Cortex of kidney (tissue), 1 donor: ENCODE measurements at places on chromosomes 7 and 10.

GRCh38 chr10:100930368-100930767 lies 17.6 kb downstream of the SLF2 start:
- no peak for DNase-seq

DNA sequence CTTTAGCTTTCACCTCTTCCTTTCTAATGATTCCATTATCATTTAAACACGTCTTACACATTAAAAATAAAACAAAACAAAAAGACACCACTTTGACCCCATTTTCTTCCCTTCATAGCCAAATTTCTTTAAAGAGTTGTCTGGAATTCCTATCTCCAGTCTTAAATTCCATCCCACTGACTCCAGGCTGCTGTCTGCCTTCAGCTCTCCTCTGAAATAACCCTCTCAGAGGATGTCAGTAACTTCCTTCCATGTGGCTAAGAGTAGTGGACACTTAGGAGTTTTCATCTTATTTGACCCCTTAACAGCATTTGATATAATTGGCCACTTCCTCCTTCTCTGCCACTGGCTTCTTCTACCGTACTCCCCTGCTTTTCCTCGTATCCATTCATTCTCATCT lies 69.6 kb upstream of the MKX start:
- DNase-seq, result no peak

DNA sequence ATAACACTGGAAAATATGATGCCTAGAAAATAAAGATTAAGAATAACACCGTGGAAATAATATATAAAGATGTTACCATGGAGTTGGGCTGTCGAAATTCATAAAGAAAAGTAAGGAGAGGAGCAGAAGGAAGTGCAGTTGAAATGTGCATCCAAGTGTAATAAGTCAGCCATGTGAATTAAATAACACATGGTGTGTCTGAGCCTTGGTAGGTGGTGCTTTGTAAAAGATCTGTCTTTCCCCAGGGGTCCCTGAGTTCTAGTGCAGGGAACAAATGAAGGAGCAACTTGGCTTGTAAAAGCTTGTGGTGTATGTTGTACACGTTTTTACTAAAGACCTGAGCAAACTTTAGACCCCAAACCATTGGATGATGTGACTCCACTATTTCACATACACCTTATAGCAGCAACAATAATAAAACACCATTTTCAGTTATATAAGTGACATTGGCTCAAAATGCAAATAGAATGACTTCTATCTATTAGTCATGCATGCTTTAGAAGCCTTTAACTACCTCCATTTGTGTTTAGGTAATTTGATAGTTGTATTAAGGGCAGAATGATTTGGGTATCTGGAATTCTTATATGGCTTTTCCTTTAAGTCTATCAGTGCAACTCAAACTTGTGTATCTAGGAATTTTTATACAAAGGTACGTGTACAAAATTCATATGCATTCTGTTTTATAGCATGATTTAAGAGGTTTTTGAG lies 11.3 kb downstream of the STARD3NL start:
- no peak for DNase-seq

DNA sequence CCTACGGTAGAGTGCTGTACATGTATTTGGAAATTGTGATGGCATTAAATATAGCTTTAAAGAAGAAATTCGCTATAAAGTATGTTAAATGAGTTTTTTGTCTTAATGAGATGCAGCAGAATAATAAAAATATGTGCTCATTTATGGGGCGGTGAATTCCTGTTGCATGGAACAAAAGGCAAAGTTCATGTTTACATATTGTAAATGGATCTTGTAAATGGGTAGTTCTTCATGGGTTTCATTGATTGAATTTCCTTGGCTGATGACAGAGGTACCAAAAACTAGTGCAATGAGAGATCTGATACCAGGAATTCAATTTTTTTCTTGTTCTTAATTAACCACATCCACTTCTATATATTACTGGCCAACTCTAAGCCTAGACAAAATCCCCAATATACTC lies 284.2 kb downstream of the SUGCT start:
- DNase-seq, result no peak

DNA sequence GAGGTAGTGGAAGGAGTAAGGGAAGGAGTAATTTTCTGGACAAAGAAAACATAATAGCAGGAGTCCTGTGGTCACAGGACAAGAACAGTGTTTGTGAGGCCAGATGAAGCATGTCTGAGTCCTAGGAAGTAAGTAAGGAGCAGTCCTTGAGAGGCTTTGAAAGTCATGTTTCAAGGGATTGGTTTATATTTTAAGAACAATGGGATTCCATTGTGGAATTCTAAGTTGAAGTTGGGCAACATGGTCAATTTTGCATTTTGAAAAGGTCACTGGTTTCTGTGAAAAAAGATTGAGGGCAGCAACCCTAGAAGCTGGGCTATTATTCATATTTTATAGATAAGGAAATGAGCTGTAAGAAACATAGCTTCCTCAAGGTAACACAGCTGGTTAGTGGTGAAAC lies 10.8 kb upstream of the SLC25A28 start:
- no peak for DNase-seq

DNA sequence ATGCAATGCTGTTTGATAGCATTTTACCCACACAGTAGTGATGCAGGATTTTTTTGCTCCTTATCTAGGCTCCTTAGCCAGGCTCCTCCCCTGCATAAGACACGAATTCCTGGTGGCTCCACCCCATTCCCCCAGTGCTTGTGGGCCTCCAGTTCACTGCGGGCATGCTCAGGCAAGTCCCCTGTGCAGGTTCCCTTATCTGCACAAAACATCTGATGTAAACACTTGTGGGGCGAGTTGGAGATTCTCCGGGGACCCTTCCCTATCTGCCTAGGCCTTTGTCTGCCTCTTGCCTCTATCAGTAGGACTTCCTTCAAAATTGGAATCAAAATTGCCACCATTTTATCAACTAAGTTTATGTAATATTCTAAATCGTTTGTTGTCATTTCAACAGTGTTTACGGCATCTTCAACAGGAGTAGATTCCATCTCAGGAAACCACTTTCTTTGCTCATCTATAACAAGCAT lies 5.4 kb upstream of the STK17A start:
- no peak for DNase-seq

DNA sequence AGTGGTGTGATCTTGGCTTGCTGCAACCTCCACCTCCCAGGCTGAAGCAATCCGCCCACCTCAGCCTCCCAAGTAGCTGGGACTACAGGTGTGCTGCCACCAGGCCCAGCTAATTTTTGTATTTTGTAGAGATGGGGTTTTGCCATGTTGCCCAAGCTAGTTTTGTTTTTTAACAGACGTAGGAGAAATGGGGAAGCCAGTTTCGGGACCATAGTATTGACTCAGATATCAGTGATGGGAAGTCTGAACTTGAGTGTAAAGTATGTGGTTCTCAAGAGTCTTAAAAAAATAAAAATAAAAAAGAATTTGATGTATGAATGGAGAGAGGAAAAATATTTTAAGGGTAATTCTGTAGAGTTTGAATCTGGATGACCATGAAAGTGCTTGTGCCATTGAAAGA lies 34.2 kb downstream of the SP4 start:
- DNase-seq, result no peak

DNA sequence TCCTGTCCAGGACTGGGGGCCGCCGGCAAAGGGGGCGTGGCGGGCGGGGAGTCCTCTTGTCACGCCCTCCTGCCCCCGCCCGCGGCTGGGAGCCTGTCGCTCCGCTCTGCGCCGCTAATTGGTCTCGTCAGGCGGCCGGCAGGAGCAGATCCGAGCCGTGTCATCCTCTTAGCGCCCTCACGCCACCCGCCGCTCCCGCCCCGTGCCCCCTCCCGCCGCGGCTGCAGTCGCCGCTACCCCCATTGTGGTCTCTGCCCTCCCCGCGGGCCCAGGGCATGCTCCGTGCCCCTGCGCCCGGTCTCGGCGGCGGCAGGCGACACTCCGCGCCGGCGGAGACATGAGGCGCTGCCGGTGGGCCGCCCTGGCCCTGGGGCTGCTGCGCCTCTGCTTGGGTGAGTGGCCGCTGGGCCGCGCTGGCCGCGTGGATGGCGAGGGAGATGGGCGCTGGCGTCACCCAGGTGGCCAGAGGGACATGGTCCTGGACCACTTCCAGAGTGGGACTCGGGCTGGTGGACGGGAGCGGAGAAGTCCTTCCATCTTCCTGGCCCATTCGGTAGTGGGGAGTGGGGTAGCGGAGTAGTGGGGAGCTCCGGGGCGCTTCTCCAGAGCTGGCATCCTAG lies at the start of gene CDHR1:
TSS of gene CDHR1 (plus strand) at position 114 of the 620 bp plus-strand sequence. CDS start at position 338, 224 bp downstream.
- DNase-seq, result no peak

DNA sequence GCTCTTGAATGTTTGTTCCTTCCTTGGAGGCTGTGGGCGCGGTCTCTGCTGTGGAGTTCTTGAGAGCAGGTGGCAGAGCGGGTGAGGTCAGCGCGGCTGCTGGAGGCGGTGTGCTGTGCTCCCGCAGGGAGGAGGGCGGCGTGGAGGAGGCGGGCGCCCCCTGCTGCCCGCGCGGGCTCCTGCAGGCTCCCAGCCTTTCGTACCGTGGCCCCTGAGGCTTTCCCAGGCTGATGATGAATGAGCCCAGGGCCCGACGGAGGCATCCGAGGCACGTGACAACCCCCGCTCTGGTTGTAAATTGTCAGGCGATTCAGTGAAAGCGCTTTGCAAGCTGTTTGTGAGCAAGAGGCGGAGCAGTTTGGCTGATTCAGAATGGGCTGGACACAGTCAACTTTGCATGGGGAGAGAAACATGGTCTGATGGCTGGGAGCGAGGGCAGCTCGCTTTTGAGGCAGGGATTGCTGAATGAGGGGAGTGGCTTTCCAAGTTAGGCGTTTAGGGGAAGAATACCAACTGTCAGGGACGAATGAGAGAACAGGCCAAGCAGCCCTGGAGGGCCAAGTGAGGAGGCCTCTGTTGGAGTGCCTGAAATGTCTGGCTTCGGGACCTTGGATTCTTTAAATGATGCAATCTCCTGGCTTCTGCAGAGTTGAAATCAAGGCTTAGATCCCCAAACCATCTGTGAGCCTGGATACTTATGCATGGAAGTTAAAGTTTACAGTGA lies 46.6 kb downstream of the CDHR3 start:
- no peak for DNase-seq

GRCh38 chr7:107100824-107101223 lies 56.3 kb downstream of the PRKAR2B start:
- DNase-seq, result no peak

- no peak for DNase-seq
These were observed 11.2 kb upstream of the AKAP9 start for GRCh38 chr7:91929463-91929862.

- DNase-seq, result no peak
These were observed 21.3 kb upstream of the HSPB1 start for GRCh38 chr7:76281006-76281705.

DNA sequence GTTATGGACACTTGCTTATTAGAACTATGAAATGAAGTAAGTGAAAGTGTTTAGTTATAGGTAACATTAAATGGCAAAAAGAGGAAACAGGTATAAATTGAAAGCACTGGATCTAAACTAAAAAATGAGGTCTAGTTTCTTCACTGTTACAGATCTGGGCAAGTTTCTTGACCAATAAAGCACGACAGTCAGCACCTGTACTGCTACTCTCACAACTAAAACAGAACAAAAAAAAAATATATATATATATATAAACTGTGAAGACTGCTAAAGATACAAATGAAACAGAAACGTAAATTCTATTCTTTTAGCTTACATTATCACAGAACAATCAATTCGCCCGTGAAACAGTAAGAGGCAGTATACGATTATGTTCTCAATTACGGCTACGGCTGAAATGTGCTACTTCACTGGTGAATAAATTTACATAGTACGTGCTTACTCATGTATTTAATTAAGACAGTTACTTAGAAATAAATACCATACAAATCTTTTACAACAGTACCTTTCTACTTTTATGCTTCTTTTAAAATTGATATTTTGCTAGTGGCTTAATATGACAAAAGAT lies 4.2 kb downstream of the AHR start:
- DNase-seq, result no peak

GRCh38 chr7:8785081-8785480 lies 351.7 kb downstream of the NXPH1 start:
- no peak for DNase-seq

DNA sequence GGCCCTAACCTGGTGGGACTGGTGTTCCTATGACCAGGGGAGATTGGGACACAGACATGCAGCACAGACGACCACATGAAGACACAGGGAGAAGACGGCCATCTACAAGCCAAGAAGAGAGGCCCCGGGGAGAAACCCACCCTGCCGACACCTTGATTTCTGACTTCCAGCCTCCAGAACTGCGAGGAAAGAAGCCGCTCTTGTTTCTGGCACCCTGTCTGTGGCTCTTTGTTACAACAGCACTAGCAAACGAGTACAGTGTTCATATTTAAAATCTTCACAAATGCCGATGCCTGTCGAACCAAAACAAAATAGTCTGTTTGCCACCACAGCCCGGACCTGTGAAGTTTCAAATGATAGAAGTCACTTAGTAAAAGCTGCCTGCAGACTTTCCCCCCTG lies 132.3 kb downstream of the ACTR3B start:
- DNase-seq, result no peak

GRCh38 chr10:24526085-24526649 lies 197.5 kb downstream of the ARHGAP21 start:
- no peak for DNase-seq

GRCh38 chr7:94178230-94178629 lies 174.1 kb upstream of the BET1 start:
- no peak for DNase-seq

GRCh38 chr7:432256-432655 lies 87.4 kb downstream of the PDGFA start:
- no peak for DNase-seq

DNA sequence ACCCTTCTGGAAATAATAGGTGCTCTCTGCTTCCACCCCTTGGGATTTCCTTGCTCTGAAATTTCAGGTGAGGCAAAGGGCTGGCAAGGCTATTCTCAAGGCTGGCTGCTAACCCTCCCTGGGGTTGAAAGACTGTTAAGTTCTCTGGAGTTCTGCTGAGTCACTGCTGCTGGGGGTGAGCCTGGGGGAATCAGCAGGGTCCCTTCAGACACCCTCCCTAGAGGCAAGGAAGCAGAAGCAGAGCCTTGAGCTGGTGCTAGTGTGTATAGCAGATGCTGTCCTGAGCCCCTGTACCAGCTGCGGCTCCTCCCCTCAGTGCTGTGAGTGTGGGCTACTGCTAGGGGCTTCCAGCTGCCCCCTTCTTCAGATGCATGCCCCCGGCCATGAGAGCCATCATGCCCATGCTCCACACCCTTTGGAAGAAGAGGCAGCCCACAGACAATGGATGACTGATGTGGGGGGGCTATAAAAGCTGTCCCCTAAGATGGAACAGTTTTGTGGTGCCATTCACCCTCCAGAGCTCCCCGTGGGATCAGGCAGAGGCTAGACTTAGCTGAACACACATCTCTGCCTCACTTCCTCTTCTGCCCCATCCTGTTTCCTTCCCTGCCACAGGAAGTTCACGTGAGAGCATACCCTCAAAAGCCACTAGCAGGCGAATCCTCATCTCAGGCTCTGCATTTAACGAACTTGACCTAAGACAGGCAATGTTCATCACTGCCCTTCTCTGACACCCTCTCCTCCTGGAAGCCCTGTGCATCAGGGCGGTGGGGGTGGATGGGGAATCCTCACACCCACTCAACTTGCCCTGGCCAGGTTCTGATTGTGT lies 91.8 kb downstream of the SH3PXD2A start:
- no peak for DNase-seq
